ENCODE measurements at places on chromosomes 3 and 15.

- DNase-seq: no peak
These were observed 3.7 kb downstream of the CBLB start for GRCh38 chr3:105865016-105865623.

- no peak for DNase-seq
These were observed 3.2 kb upstream of the PGPEP1L start for GRCh38 chr15:99010768-99011167.

- DNase-seq: no peak
These were observed 437.7 kb downstream of the RAP2B start for GRCh38 chr3:153599685-153600084.

- no peak for DNase-seq
These were observed 189.8 kb upstream of the GOLIM4 start for GRCh38 chr3:168285506-168285905.

DNA sequence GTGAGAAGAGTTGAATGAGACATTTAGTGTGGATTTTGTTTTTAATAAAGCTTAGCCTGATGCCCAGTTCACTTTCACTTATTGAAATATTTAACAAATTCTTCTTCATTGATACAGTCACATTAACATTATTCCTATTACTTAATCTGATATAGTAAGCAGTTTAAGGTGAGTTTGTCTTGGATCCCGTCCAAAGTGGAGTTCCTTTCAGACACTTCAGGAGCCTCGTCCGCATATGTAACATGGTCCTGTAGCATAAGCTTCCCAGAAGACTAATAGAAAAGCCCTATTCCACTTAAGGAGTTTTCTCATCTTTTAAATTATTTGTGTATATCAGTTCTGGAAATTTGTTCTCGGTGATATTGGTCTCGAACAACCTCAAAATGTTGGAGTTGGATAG, 39.7 kb upstream of the MLF1 start:
- no peak for DNase-seq

DNA sequence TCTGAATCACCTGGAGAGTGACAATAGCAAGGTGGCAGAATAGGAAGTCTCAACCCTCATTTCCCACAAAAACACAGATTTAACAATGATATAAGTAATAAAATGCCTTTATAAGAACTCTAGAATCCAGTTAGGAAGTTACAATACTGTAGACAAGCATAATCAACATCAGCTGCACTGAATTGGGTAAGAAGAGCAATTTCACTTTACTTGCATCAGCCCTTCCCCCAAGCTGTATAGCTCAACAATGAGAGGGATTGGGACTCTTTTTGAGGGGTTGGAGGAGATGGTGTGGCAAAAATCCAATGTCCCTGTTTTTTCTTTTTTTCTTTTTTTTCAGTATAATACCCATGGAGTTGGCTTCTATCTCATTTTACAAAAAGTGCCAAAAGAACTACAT, 63.1 kb downstream of the SERP1 start:
- DNase-seq: no peak

DNA sequence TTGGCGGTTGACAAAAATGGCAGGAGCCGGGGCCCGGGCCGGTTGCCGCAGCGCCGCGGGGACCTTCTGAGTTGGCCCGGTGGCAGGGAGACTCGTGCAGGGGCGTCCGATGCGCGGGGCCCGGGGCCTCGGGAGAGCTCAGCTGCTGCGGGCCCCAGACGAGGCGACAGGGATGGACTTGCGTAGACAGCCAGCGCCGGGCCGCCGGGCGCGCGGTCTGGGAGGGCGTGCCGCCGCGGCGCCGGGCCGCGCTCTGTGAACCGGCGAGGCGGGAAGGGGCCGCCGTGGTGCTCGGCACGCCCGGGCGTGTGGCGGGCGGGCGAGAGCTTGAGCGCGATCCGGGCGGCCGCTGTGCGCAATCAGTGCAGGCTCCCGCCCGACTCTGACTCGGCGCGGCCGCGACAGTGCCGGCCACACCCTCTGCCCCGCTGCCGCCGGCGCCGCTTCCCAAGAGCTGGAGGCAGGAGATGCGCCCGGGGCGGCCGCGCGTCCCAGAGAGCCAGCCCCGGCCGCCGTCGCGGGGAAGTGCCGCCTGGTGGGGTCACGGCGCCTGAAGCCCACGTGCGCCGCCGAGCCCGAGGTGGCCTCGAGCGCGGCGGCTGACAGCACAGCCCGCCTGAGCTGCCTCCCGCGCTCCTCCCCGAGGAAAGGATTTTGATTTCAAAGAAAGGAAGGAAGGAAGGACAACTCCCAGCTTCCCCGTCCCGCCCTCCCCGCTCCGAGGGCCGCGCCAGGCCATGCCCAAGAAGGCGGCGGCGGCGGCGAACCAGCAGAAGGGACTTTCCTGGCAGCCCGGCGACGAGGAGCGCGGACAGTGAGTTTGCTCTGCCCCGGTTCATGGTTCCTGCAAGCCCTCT, 657 bp downstream of the TLNRD1 start:
- DNase-seq: peak; percentile 35

GRCh38 chr3:15805756-15806266, 8.0 kb upstream of the ANKRD28 start:
- DNase-seq: no peak

DNA sequence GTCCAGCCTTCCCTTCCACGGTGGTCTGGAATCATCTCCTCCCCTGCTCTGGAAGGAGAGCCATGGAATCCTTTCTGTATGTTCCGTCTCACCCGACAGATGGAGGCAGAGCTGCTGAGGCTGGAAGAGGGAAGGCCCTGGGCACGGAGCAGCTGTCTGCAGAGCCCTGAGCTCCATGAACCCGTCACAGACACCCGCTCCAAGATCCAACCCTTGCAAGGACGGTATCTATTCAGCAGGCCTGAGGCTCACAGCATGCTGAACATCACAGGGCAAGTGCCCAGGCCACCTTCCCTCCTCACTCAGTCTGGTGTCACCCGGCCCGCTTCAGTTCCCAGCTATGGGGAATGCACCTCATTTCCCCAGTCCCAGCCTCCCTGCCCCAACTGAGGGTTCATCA, 103.9 kb downstream of the LRIG1 start:
- no peak for DNase-seq

DNA sequence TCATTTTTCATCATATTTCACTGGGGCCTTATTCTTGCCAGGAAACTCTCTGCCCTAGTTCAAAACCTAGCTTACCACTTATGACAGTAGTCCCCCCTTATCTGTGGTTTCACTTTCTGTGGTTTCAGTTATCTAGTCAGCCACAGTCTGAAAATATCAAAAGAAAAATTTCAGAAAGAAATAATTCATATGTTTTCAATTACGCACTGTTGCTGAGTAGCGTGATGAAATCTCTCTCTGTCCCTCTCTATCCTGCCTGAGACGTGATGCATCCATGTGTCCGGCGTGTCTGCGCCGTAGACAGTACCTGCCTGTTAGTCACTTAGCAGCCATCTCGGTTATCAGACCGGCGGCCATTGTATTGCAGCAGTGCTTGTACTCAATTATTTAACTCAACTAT, 369.9 kb upstream of the MCTP2 start:
- DNase-seq: no peak

GRCh38 chr15:91881569-91882297, 28.2 kb downstream of the SLCO3A1 start:
- no peak for DNase-seq

GRCh38 chr3:135784557-135784956, 181.0 kb upstream of the PPP2R3A start:
- no peak for DNase-seq

GRCh38 chr15:65551183-65551582, 20.9 kb downstream of the HACD3 start:
- no peak for DNase-seq

- peak; percentile 87 for DNase-seq
These were observed 141.4 kb upstream of the MRPS22 start for GRCh38 chr3:139202226-139202958.

DNA sequence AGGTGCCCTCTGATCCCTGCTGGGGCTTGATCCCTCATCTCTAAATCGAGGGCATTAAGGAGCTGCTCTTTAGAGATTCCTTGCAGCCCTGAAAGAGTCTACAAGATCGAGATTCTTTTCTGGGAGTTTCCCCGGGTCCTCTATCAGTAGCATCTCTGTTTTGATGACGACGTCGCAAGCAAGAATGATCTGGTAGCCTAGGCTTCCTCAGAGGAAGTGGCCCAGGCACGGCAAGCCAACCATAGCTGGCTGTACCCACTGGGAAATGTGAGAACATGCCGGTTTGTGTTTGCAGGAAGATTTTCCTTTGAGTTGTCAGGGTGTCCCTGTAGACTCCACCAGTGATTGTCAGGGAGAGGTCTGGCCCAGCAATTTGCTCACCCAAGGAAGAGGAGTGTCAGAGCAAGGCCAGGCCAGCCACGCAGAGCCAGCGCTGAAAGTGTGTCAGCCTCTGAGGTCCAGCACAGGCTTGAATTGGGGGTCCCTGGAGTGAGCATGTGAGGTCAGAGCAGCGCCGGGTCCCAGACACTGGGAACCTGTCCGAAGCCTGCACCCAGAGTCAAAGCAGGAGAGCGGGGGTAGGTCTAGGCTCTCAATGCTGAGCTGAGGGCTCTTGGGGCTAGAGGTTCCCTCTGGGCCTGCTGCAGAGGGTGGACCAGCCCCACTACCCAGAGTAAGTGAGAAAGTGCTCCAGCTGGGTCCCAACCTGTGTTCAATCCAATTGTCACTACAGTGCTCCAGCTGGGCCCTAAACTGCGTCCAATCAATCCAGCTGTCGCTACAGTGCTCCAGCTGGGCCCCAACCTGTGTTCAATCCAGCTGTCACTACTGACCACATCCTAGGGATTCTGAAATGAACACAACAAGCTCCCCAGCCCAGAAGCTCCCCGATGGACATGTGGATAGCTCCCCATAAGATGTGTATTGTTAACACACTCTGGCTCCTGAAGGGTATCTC, 95.7 kb downstream of the CHDH start:
- no peak for DNase-seq

- DNase-seq: no peak
These were observed 861.9 kb upstream of the ARPP21 start for GRCh38 chr3:34777386-34777785.

DNA sequence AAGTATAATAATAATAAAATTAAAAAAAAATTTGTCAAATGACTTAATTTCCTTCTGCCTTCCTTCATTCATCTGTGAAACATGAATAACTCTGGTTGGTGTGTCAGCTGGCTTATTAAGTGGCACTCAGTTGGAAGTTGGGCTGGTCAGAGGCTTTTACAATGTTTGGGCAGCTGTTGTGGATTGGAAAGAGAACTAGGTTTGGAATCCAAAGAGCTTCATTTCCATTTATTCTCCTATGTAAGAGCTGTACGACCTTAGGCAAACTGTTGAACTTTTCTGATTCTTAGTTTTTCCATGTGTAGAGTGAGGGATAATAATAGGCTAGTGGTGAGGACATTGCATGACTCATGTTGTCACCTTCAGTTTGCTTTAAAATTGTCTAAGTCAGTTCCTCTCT, 606.7 kb downstream of the PDCD6IP start:
- DNase-seq: no peak

- no peak for DNase-seq
These were observed 3.7 kb downstream of the ATG7 start for GRCh38 chr3:11275926-11276325.

DNA sequence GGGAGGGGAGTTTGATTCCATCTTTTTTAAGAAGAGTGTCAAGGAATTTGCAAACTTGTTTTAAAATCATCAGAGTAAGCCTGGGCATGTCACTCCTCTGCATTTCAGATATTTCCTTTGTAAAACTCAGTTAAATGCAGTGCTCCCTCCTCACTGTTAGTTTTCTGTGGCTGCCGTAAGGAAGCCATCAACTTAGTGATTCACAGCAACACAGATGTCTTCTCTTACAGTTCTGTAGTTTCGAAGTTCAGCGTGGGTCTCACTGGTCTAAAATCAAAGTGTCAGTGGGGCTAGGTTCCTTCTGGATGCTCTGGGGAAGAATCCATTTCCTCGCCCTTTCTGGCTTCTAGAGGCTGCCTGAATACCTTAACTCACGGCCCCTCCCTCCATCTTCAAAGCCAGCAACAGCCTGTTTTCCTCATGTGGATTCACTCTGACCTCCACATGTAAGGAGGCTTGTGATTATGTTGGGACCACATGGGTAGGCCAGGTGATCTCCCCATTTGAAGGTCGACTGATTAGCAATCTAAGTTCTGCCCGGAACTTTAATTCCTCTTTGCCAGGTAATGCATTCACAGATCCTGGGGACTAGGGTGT, 12.4 kb downstream of the ISG20 start:
- DNase-seq: no peak

DNA sequence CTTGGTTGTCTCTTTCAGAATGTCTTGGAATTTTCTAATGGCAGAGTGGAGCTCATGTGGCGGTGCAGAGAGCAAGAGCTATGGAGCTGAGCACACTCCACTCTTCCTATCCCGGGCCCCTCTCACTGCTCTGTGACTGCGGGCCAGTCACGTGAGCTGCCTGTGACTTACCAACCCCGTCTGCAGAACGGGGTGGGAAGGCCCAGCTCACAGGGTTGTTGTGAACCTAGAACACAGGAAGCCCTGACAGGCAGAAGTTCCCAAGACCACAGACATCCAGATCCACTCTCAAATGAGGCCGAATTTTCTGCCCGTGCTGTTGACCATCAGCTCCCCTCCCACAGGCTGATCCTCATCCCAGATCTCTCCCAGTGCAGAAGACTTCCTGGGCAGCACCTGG, 35.5 kb upstream of the PLXNA1 start:
- DNase-seq: no peak
